CD8-positive, alpha-beta memory T cell (primary cell): ENCODE measurements at places on chromosomes 1 and 21. TPM values are rescaled to one million over a fixed set of nuclear protein-coding genes. Genes with fewer than 3 reads are reported as not detected.

GRCh38 chr1:182120411-182121258, 59.1 kb upstream of the ZNF648 start:
- no peaks in the 10 kb centered on the region for H3K36me3 ChIP-seq
- no peaks in the 10 kb centered on the region for H3K27me3 ChIP-seq
- no peak for DNase-seq
- no peak overlapping the region for H3K4me3 ChIP-seq
- no peaks in the 10 kb centered on the region for H3K4me1 ChIP-seq

- no peak for DNase-seq
- no peaks in the 10 kb centered on the region for H3K36me3 ChIP-seq
- H3K4me3 ChIP-seq: no peak overlapping the region
- no peak overlapping the region for H3K27ac ChIP-seq
Measured at GRCh38 chr1:63475761-63476160, 47.3 kb downstream of the ITGB3BP start.

DNA sequence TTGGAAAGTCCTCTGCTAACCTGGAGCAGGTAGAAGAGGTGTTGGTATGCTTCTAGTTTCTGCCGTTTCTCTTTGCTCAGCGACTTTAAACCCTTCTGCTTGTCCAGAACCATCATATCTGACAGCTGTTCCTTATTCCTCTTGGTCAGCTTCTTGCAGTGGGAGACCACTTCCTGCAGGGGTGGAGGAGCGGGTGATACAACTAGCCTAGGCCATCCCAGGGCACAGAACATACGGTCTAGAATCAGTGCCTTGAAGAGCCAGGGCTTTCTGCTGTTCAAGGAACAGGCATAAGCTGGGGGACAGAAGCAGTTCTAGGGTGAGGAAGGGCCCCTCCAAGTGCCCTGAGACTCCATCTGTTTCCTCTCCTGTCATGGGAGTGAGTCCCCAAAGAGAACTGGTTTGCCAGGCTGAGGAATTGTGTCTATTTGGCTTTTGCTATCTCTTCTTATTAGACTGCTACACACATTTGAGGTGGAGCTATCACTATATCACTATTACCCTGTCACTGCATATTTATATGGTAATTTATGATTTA, 32.5 kb downstream of the IQGAP3 start:
- no peaks in the 10 kb centered on the region for H3K27me3 ChIP-seq
- no peak overlapping the region for H3K27ac ChIP-seq
- H3K4me3 ChIP-seq: no peak overlapping the region
- H3K4me1 ChIP-seq: no peaks in the 10 kb centered on the region
- H3K36me3 ChIP-seq: no peaks in the 10 kb centered on the region
- DNase-seq: no peak

- H3K27ac ChIP-seq: no peak overlapping the region
- no peak overlapping the region for H3K4me3 ChIP-seq
- no peaks in the 10 kb centered on the region for H3K36me3 ChIP-seq
- H3K4me1 ChIP-seq: no peaks in the 10 kb centered on the region
- DNase-seq: no peak
- H3K27me3 ChIP-seq: no peaks in the 10 kb centered on the region
Measured at GRCh38 chr1:6129313-6129712, 50.8 kb downstream of the CHD5 start.

- no peaks in the 10 kb centered on the region for H3K27me3 ChIP-seq
- H3K4me3 ChIP-seq: no peak overlapping the region
- DNase-seq: no peak
- H3K4me1 ChIP-seq: no peaks in the 10 kb centered on the region
Measured at GRCh38 chr1:94798054-94798453, 22.1 kb upstream of the SLC44A3 start.

- H3K4me1 ChIP-seq: peaks cover 7% of the 10 kb centered on the region
- peaks cover 29% of the 10 kb centered on the region for H3K27me3 ChIP-seq
Measured at GRCh38 chr1:220526294-220526693, 1.6 kb upstream of the MARK1 start.

DNA sequence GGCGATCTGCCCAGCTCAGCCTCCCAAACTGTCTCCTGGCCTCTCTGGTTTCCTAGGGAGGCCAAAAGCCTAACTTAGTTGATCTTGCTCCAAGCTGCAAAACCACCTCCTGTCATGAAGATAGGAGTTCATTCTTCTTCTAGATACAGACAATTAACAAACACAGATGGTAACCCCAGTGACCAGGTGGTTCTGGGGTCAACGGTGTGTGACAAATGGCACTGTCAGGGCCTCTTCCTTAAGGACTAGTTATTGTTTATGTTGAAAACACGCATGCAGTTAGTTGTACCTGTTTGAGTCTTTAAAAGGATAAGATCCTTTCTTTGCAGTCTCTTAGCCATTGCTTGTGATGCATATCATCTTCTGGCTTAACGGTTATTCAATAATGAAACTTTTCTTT, 4.6 kb upstream of the UMODL1 start:
- H3K27ac ChIP-seq: no peak overlapping the region
- DNase-seq: no peak
- peaks cover 34% of the 10 kb centered on the region for H3K4me1 ChIP-seq
- H3K36me3 ChIP-seq: no peaks in the 10 kb centered on the region
- no peak overlapping the region for H3K4me3 ChIP-seq

DNA sequence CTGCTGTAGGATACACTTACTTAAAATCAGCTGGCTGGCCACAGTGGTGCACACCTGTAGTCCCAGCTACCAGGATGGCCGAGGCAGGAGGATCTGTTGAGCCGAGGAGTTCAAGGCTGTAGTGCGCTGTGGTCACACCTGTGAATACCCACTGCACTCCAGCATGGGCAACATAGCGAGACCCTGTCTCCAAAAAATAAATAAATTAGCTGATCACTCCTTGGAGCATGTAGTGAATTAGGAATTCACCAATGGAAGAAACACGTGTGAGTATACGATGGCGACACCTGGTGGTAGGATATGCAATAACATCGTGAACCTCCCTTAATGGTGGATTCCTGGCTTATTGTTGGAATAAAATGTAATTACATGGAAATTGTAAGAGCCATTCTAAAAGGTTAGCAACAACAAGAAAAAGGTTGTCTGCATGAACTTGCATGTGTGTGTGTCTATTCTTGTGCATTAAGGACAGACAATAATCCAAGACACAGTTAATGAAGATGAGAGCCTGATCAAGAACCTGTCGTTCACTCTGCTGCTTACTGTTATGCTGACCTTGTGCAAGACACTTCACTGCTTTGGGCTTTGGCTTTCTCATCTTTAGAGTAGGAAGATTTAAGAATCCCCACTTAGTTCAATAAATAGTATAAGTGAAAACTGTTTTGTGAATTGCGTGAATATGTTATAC, 38.6 kb upstream of the COX20 start:
- no peak overlapping the region for H3K4me3 ChIP-seq
- DNase-seq: peak; percentile 65
- H3K27ac ChIP-seq: no peak overlapping the region
- no peaks in the 10 kb centered on the region for H3K36me3 ChIP-seq
- no peaks in the 10 kb centered on the region for H3K27me3 ChIP-seq

- no peaks in the 10 kb centered on the region for H3K4me1 ChIP-seq
- no peaks in the 10 kb centered on the region for H3K27me3 ChIP-seq
- H3K4me3 ChIP-seq: no peak overlapping the region
Measured at GRCh38 chr1:14118691-14119485, 418.9 kb downstream of the PRDM2 start.

DNA sequence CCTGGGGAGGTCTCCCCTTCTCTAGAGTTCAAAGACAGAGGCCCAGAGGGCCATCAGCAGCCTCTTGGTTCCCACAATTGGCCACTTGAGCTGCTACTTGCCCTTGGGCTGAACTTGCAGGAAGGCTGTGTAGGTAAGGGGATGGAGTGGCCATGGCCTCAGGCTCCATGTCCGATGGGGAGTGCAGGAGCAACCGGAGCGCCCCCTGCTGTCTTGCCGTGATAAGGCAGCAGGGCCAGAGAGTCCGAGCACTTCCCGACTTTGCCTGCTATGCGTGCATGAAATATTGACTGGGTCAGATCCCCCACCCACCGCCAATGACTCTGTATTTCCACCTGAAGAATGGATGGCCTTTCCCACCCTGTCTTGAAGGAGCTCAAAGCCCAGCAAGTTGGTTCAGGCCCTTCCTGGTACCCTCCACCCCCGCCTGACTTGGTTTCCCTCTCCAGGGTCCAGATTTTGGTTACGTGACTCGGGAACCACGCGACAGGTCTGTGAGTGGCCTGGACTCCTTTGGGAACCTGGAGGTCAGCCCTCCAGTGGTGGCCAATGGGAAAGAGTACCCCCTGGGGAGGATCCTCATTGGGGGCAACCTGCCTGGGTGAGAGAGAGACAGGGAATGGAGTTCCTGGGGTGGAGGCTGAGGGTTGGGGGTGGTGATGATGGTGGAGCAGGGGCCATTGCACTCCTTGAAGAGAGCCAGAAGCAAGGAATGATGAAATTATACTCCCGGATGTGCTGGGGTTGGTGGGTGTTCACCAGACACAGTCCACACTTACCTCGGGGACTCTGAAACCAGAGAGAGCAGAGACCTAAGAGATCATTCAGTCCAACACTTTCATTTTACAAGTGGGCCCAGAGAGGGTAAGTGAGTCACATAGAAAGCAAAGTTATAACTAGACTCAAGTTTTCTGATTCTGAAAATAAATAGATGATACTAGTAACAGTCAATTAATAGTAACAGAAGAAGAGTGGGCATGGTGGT, 25.6 kb downstream of the PADI3 start:
- no peaks in the 10 kb centered on the region for H3K4me1 ChIP-seq
- DNase-seq: no peak
- no peaks in the 10 kb centered on the region for H3K27me3 ChIP-seq
- H3K27ac ChIP-seq: no peak overlapping the region
- H3K36me3 ChIP-seq: no peaks in the 10 kb centered on the region

DNA sequence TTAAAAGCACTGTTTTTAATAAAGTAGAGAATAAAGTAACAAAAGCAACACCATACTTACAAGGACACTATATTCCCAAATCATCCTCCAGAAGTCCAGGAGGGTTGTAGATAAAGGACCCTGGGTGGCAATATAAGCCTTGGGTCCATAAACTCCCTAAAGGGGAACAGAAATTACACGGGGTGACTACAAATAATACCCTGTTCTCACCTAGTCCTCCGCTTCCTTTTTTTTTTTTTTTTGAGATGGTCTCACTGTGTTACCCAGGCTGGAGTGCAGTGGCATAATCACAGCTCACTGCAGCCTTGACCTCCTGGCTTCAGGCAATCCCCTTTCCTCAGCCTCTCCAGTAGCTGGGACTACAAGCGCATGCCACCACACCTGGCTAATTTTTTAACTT, 13.1 kb downstream of the PTPN22 start:
- no peak overlapping the region for H3K27ac ChIP-seq
- peaks cover 17% of the 10 kb centered on the region for H3K36me3 ChIP-seq
- H3K27me3 ChIP-seq: no peaks in the 10 kb centered on the region

DNA sequence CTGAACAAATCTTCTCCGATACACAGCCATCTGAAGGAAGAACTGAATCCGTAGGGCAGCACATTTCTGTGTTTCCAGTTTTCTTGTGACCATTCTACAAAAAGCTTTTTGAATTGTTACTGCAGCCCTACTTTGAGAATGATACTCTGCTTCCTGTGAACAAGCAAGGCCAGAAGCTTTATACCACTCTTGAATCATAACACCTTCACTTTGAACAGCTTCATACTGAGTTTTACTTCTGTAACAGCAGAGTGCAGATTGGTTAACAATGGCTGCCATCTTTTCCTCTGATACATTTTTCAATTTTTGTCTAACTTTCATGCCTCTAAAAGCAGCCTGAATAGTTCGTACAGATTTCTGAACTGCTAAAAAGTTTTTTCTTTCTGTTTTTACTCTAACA, 33.6 kb upstream of the F13B start:
- no peaks in the 10 kb centered on the region for H3K36me3 ChIP-seq
- H3K27me3 ChIP-seq: no peaks in the 10 kb centered on the region
- no peaks in the 10 kb centered on the region for H3K4me1 ChIP-seq
- no peak overlapping the region for H3K27ac ChIP-seq
- no peak for DNase-seq

- H3K4me1 ChIP-seq: no peaks in the 10 kb centered on the region
- no peaks in the 10 kb centered on the region for H3K27me3 ChIP-seq
- no peak overlapping the region for H3K4me3 ChIP-seq
- no peaks in the 10 kb centered on the region for H3K36me3 ChIP-seq
Measured at GRCh38 chr1:218463194-218464156, 118.3 kb downstream of the TGFB2 start.

- no peaks in the 10 kb centered on the region for H3K27me3 ChIP-seq
- no peaks in the 10 kb centered on the region for H3K4me1 ChIP-seq
- peak overlapping the region; percentile 49 for H3K27ac ChIP-seq
- H3K4me3 ChIP-seq: no peak overlapping the region
Measured at GRCh38 chr1:84582802-84583587, 8.8 kb upstream of the CTBS start.

DNA sequence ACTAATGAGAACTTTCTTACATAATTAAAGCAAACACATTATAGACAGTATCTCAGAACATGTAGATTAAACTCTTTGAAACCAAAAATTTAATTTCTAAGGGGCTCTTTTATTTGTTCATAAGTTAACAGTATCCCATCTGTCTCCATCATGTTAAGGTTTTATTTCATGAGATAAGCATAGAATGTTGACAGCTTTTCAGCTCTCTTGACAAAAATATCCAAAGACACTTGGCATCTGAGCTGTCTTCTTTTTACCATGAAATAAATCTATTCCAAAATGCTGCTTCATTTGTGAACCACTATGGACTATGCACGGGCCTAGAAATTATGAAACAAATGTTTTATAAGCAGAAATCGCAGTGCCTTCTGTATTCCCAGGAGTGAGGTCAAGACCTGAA, 45.2 kb downstream of the SCYL3 start:
- DNase-seq: no peak
- peaks cover 38% of the 10 kb centered on the region for H3K36me3 ChIP-seq
- no peak overlapping the region for H3K4me3 ChIP-seq
- H3K27me3 ChIP-seq: no peaks in the 10 kb centered on the region
- no peak overlapping the region for H3K27ac ChIP-seq

GPATCH3 gene
- 15.2 TPM for polyA plus RNA-seq

CYP4Z1 gene
- not detected for polyA plus RNA-seq

PRAMEF13 gene
- not detected for polyA plus RNA-seq

TMEM240 gene
- not detected for polyA plus RNA-seq

IGSF9 gene
- not detected for polyA plus RNA-seq

C1orf226 gene
- not detected for polyA plus RNA-seq

AMY2A gene
- not detected for polyA plus RNA-seq

SLAMF8 gene
- polyA plus RNA-seq: 7.3 TPM

ELF3 gene
- polyA plus RNA-seq: not detected

UTS2 gene
- 10.0 TPM for polyA plus RNA-seq

ETV3 gene
- polyA plus RNA-seq: 10.0 TPM
